ENCODE measurements at places on chromosomes 16 and 17.

DNA sequence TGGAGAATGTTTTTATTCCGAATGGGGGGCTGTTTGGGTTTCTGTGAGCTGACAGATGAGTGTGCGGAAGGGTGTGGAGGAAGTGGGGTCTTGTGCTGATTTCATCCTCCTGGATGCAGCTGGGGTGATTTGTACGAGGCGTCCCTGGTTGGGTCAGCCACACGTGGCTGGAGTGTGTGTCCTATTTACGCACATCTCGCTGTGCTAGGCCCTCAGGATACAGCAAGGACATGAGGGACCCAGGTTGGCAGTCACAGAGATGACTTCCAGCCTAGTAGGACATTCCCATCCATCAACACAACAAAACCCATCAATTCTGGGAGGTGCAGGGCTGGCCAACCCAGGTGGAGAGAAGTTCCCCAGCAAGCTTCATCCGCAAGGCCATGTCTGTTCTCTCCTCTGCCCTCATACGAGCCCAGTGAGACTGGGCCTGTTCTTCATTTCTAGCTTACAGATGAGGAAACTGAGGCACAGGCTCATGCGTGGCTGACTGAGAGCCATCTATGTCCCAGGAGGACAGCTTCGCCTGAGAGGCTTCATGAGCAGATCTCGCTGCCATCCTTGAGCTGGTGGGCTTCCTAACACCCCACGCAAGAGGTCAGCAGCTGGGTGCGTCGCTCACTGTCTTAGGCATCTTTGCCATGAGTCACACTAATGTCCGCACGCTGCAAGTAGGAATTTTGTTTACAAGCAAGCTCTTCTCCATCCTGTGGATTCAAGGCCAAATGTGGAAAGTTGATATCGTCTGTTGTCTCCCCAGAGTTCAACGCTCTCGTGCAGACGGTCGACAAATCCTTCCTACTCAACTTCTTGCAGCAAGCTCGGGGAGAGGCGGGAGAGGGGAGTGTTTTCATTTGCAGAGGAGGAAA is 24.4 kb downstream of the IRF8 start:
- DNase-seq: no peak

DNA sequence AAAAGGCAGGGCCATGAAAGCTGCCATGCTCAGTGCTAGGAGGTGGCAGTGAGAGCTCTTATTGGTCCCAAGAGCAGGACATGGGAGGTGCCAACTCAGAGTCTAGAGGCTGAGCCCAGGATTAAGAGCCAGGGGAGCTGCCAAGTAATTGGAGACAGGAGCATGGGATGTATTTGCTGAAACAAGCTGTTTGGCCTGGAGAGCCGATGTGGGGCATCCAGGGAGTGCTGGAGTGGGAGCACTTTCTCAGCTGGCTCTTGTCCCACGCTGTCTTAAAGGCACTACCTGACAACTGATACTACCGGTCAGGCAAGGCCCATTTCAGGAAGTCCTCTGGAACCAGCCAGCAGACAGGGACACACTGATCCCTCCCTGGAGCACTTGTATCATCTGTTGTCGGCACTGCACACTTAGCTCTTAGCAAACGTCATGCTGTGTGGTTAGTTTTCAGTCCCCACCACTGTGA is 19.3 kb downstream of the ANKFN1 start:
- no peak for DNase-seq

DNA sequence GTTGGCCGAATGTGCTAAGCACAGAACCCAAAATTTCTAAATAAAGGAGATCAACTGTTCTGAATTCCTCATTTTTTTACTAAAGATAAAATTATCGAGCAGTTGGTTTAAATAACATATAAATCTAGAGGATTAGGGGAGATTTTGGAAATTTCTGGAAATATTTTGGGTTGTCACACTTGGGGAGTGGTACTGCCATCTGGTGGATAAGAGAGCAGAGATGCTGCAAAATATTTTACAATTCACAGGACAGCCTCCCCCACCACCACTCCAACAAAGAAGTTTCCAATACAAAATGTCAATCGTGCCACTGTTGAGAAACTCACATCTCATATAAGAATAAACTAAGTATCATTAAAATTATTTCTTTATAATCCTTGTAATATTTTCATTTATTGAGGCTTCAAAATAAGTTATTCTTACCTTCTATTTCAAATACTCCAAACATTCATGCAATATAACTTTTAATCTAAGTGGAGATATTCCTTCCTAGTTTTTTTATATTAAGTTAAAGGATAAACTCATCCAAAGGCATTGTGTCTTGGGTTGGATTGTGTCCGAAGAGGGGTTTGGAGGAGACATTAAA is 17.0 kb upstream of the ABCA8 start:
- DNase-seq: no peak

DNA sequence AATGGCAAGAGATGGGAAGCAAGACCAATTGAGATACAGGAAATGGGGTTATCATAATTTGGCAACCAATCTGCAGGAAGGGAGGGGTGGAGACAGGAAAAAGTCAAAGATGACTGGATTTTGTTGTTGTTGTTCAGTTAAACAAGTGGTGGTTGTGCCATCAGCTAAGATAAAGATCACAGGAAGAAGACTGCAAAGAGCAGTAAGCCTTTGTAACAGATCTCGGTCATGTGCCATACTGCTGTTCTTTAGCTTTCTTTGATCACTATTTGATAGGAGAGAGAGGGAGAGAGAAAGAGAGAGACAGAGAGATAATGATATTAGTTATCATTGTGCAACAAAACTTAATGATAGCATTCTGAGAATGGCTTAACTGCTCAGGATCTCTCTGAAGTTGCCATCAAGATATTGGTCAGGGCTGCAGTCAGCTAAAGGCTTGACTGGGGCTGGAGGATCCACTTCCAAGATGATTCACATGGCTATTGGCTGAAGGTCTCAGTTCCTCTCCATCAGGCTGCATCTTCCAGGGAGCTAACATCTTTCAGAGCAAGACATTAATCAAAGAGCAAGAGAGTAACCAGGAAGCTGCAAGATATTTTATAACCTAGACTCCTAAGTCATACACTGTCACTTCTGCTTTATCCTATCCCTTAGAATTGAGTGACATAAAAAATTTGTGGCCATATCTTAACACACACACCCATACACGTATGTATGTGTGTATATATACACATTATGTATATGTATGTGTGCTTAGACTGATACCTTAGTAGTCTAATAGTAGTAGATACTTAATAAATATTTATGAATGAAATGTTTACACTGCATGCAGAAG is 405.0 kb downstream of the SHISA9 start:
- DNase-seq: no peak

DNA sequence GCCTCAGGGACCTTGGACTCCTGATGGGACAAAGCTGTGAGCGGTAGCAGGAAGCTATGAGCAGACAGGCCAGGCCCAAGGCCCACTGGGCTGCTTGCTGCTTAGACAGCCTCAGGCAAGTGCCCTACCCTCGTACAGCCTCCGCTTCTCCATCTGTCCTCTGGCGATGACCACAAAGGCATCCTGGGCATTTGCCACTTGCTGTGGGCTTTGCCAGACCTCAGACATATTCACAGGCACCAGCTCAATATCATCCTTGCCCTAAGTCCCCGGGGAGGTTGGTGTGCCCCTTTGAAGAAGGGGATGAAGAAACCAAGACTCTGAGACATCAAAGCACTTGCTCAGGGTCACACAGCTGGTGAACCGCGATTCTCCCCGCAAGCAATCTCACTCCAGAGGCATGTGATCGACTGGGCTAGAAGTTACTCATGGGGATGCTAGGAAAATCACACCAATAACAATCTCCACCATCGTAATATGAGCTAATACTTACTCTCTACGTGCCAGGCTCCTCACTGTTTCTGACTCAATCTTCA is 21.7 kb downstream of the PPL start:
- no peak for DNase-seq

- DNase-seq: no peak
Observed at GRCh38 chr16:66409156-66409555, 17.9 kb upstream of the BEAN1 start.

GRCh38 chr17:4665027-4665426 is 23.5 kb upstream of the ALOX15 start:
- no peak for DNase-seq

DNA sequence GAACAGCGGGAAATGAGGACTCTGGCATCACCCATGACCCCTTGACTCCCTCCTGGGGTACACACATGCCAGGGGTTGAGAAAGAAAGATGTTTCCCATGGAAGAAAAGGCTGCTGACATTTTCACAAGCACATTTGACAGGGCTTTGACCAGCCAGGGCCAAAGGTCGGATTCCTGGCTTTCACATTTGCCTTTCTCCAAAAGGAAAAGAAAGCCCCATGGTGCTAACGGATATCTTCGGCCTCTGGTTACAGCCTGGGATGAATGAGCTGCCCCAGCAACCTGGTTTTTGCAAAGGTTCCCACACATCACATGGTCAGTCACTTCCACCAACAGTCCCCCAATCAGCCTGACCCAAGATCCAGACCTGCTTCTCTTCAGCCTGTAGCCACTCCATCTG is 478.2 kb upstream of the CDH11 start:
- DNase-seq: no peak

DNA sequence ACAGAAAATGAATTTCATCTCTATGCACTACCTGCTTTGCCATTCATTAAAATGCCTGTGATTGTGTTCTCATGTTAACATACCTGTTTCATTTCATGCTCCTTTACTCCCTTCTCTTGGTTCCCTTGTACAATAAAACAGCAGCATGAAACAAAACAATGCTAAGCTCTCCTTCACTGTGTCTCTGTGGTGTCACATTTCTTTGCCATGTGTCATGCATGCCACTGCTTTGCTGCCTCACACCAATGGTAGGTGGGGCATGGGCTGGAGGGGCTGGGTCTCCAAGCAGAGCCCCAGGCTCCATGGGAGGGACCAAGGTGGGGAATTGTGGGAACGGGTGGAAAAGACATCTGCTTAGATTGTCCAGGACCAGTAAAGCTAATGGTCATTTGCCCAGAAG is 83.6 kb downstream of the RGS9 start:
- no peak for DNase-seq

DNA sequence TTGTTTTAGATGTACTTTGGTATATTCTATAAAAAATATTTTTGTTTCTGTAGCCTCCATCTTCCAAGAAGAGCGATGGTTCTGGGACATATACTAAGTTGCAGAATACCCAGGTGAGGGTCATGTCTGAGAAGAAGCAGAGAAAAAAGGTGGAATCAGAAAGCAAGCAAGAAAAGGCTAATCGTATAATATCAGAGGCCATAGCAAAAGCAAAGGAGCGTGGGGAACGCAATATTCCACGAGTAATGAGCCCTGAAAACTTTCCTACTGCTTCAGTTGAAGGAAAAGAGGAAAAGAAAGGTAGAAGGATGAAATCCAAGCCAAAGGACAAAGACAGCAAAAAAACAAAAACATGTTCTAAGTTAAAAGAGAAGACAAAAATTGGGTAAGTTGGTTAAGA is 154.6 kb downstream of the CHD9 start:
- DNase-seq: no peak

Measured in stimulated activated CD8-positive, alpha-beta memory T cell treated with anti-CD3 and anti-CD28 coated beads, Interleukin-2, amount 100 ng/mL, for 1 hour (primary cell).